Large intestine (tissue), 12 donors: ENCODE measurements at places on chromosomes 1 and 21.
A peak's percentile ranks its signal among the peaks of the same experiment; 100 is the strongest.

DNA sequence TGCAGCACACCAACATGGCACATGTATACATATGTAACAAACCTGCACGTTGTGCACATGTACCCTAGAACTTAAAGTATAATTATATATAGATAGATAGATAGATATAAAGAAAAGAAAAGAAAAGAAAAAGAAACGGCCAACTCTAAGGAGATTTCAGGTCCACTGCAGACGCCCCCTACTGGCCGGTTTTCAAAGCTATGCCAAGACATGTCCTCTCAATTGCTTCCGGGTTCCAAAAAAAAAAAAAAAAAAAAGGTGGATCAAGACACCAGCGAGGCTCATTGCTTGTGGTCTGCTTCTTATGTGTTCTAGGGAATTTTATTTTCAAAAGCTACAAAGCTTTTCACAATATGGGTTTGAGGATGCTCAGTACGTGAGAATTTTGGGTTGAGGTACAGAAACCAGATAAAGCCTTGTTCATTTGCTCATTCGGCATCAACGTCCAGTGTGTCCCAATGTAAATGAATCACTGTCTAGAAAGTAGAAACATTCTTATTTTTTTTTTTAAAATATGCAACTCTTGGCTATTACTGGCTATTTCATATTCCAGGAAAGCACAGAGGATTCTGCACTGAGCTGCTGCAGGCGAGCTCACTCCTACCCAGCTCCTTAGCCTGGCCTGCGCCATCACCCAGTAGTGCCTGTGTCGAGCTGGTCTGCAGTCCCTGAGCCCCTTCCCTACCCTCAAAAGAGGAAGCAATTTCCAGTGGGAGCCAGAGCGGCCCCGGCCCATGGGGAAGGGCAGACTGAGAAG lies 643.0 kb downstream of the KIF26B start:
- no peak for DNase-seq

- no peak for DNase-seq
Measured at GRCh38 chr1:237861944-237862343, 28.8 kb downstream of the ZP4 start.

- DNase-seq = no peak
Measured at GRCh38 chr1:8844501-8845006, 27.1 kb upstream of the RERE start.

- DNase-seq = no peak
Measured at GRCh38 chr1:196678510-196678884, 26.7 kb downstream of the CFH start.

DNA sequence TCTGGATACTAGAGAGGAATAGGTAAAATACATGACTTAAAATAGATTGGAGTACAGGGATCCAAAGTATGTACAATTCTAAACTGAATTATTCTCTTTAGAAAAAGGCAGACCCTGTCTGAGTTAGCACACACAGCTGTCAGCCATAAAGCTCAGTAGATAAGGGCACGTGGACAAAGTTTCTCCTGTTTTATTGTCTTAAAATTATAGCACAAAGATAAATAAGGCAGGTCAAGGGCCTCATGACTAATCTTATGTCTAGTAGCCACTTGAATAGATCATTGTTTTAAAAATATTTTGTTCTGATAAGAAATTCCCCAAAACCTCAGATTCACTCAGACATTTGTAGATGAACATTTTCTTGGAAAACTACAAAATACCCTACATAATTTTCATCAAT lies 205.2 kb downstream of the ZP4 start:
- peak; percentile 43 for DNase-seq

GRCh38 chr1:63967901-63968300 lies 194.1 kb downstream of the ROR1 start:
- no peak for DNase-seq

DNA sequence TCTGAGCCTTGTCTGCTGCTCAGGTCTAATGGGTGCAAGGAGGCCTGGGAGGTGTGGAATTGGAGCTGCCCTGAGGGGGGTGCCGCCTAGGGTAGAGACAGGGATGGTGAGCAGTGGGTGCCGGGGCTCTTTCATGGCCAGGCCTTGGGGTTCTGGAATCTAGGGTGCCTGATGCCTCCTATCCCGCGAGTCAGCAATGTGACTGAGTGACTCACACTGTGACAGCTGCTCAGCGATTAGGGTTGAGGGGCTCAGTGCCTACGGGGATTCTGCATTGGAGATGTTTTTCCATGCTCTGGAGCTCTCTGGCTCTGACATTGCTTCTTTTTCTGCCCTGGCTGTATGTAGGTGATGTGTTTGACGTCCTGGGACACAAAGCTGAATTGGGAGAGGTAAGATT lies 16.8 kb downstream of the ATP8B2 start:
- DNase-seq = no peak

- DNase-seq = no peak
Measured at GRCh38 chr1:176222196-176222595, 15.1 kb upstream of the COP1 start.

- no peak for DNase-seq
Measured at GRCh38 chr1:28058168-28058567, 30.2 kb downstream of the EYA3 start.

GRCh38 chr1:65694933-65695332 lies 97.8 kb upstream of the PDE4B start:
- no peak for DNase-seq

- DNase-seq = no peak
Measured at GRCh38 chr1:91054780-91055481, 33.1 kb upstream of the ZNF644 start.

DNA sequence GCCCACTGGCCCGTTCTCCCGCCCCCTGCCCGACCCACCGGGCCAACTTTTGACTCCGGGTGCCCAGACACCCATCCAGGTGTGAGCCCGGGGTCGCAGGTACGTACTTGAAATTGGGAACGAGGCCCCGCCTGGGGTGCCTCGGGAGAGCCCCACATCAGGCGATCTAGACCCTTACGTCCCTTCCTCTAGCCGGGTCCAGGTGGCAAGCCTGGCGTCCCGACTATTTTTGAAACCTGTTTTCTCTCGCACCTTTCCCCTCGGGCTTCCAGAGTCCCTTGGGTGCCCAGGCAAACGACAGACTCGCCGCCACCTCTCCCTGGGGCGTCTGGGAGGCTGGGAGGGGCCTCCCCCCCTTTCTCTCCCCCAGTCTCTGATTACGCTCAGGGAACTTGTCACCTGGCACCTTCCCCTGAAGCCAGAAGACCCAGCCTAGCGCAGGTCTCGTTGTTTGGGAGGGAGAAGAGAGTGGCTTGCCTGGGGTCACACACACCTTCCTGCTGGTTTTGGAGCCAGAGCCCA lies 898 bp downstream of the LDLRAP1 start:
- peak; percentile 36 for DNase-seq

- DNase-seq = no peak
Measured at GRCh38 chr21:24153137-24153536, 1454.1 kb downstream of the MRPL39 start.

DNA sequence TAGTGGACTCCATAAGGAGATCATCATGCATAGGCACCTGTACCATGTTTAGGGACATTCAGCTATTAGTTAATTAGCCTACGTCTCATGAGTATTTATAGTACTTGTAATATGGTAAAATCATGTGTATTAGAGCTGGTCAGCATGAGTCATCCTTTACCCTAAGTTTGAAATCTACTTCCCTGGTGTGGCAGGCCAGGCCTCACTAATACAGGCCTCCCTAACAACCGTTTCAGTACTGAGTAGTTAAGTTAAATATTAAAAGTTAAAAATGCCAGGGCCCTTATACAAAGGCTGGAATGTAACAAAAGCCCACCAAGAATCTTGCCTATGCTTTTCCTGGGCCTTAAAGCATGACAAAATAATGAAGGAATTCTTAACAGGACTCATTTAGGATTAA lies 356.3 kb upstream of the DPYD start:
- DNase-seq = no peak

DNA sequence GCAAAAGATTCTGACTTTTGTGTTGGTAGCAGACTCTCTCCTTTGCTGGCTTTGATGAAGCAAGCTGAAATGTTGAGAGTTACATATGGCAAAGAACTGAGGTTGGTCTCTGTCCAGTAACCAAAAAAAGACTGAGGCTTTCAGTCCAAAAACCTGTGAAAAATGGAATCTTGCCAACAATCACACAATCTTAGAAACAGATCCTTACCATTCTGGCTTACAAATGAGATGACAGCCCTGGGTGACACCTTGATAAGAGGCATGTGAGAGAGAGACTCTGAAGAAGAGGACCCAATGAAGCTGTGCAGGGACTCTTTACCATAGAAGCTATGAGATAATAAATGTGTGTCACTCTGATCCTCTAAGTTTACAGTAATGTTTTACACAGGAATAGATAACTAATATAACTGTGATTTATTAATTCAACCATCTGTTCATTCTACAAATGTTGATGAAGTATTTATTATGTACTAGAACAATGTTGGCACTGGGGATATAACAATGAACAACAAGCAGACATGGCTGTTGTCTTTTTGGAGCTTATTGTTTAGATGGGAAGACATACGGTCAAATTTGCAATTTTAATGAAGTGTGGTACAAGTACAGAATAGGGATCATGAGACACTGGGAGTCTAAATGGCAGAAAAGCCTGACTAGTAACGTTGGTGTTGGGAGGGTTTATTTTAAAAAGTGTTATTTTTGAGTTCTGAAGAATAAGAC lies 251.0 kb downstream of the OLFM3 start:
- no peak for DNase-seq

- DNase-seq = no peak
Measured at GRCh38 chr1:53372501-53372951, 44.7 kb upstream of the LRP8 start.

DNA sequence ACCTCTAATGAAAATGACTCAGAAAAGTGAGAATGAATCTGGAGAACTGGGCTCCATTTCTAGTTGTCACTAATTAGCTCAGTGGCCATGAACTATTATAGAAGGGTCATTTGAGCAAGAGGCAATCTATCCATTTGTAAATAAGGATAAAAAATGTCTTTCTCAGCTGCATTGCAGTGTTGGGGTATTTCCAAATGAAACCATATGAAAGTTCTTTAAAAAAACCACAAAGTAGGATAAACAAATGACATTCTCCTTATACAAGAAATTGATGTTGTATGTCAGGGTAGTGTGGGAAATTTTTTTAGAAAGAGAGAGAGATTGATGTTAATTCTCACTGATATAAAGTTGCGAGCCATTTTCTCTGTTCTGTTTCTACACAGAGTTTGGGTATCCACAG lies 26.0 kb downstream of the FMO3 start:
- DNase-seq = no peak

DNA sequence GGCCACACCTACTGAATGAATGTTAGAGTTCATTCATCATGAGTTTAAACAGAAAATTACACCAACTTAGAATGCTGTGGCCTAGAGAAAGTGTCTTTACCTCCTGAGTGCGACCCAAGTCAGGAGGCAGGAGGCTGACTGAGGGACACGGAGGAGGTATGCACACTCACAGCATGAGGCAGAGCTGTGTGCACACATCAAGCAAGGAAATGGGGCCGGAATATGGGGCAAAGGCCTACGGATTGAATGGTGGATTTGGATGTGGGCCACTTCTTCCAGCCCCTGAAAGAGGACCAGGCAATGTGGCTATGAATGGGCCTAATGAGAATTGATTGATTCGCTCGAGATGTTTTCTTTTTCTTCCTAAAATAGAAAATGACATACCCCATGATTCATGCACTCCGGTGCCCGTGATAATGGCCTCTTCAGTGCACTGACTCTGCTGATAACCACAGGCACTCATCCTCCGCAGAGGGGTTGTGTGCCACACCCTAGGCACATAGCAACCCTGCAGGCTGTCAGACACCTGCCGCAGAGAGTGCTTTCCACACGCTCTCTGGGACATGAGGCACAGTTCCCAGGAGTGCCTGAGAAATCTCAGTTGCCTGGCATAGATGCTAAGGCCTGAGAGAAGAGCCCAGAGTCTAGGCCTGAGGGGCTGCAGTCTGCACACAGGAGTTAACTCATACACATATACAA lies 155.5 kb downstream of the GLUL start:
- DNase-seq = peak; percentile 54

- no peak for DNase-seq
Measured at GRCh38 chr1:77514921-77515776, 167.3 kb downstream of the ZZZ3 start.

DNA sequence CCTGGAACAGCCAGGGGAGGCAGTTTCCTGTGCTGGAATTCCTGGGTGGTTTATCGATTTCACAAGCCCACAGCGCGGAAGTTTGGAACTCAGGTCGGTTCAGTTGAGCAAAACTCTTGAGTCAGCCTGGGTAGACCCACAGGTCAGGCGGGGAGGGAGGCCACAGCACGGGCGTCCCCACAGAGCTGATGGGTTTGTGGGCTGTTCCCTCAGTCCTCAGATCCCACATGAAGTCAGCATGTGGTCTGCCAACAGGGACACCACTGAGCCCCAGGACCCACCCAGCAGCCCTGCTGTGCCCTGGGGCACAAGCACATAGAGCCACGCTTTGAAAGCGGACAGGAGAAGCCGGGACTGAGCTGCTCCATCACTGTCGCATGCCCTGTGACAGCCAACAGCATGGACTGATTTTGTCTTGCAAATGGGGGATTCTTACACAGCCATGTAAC lies 17.4 kb downstream of the BMP8A start:
- DNase-seq = no peak

DNA sequence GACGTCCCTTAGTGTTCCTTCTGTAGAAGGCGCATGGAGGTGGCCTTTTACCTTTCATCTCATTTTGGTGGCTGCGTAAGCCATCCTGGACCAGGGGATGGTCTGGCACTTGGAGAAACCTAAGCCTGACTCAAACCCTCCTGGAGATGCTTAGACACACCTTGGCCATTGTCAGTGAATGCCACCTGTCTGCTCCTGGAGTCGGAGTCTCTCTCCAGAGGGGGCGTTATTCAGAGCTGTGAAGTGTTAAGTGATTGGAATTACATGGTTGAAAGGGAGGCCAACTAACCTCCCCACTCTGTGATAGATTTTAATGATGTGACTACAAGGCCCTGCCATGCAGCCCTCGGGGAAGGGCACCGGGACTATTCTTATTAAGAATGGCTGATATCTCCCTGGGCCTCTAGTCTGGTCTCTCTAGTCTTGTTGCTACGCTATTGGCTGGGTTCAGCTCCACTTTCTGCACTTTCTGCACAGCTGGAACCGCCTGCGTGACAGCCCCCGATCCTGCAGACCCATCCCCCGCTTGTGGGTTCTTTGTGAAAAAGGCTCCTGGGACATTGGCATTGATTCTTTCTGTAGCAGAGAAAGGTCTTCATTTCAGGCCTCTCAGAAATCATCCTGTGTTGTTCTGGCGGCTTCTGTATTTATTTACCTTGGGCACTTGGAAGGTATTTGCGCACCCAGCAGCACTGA lies 4.2 kb downstream of the RASSF5 start:
- no peak for DNase-seq

GRCh38 chr1:243271996-243272395 lies 16.2 kb downstream of the SDCCAG8 start:
- DNase-seq = no peak

DNA sequence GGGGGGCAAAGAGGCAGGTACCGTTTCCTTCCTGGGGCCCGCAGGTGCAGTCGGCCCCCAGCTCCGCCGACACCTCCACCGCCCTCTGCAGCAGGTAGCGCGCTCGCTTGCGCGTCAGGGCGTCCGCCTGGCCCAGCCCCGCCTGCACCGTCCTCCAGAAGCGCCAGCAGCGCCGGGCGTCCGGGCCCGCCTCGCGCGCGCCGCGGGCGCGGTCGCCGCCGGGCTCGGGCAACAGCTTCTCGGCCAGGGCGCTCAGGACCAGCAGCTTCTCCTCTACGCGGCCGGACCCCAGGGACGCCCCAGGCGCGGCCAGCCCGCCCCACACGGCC lies 863 bp downstream of the TARBP1 start:
- DNase-seq = peak; percentile 69
